ENCODE measurements at places on chromosomes 13 and 19.
A peak's percentile ranks its signal among the peaks of the same experiment; 100 is the strongest.

- no peak for DNase-seq
Measured at GRCh38 chr19:47854459-47854858, 4.6 kb upstream of the TPRX2 start.

GRCh38 chr13:98798849-98799645 is 46.6 kb upstream of the SLC15A1 start:
- DNase-seq, result no peak

GRCh38 chr13:47726394-47726793 is 274.7 kb downstream of the SUCLA2 start:
- DNase-seq, result no peak

- DNase-seq, result no peak
Measured at GRCh38 chr13:56906909-56907308, 233.8 kb upstream of the PRR20A start.

DNA sequence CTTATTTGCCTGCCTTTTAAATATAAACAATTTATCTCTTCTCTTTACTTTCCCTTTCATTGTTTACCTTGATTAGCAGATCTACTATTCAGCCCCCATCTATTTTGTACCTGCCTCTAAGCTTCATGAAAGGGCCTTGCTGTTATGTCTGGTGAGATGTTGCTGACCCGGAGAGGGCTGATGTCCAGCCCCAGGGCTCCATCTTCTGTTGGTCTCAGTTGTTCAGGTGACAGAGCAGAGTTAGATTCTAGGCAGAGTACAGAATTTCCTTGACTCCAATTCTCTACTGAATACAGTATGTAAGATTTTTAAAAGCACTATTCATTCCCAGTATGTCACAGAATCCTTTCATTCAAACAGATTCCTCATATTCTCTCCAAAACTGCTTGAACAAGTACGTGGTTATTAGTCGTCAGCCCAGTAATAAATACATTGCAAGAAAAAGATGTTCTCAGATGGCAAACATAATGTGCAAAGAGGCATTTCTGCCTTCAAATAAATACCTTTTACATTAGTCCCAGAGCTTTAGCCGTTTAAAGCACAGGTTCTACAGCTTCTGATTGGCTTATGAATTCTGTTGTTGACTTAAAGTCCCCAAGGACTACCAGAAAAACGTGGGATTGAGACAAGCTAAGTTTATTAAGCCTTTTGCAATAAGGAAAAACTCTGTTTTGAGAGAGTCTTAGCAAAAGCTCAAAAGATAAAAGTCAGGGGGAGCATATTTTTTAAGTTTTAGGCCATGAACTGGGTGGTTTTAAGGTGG is 159.1 kb downstream of the GPC5 start:
- no peak for DNase-seq

GRCh38 chr19:48777720-48778119 is 22.4 kb downstream of the FGF21 start:
- no peak for DNase-seq

DNA sequence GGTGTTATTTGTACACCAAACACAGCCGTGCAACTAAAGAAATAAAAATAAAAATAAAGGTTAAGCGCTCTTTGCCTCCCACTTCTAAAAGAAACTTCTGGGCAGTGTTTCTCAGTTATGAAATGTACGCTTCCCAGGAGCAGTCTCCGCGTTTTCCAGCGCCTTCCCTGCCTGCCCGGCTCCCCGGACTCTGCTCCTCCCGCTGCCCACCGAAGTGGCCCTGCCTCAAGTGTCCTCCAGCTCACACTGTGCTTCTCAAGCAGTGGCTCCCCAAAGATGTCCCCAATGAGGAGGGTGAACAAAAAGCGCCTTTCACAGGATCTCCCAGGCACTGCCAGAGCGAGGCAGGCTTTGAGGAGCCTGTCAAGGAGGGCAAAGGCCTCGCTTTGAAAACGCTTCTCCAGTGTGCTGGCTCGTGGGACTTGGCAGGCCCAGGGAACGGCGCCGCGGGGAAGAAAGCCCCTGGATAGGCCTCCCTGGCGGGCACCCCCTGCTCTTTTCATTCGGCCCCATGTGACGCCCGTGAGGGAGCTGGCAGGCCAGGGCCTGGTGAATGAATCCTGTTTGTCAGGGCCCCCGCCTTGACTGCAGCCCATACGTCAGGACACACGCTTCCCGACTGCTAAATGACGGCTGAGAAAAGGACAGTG is 187.1 kb downstream of the FOXO1 start:
- no peak for DNase-seq

DNA sequence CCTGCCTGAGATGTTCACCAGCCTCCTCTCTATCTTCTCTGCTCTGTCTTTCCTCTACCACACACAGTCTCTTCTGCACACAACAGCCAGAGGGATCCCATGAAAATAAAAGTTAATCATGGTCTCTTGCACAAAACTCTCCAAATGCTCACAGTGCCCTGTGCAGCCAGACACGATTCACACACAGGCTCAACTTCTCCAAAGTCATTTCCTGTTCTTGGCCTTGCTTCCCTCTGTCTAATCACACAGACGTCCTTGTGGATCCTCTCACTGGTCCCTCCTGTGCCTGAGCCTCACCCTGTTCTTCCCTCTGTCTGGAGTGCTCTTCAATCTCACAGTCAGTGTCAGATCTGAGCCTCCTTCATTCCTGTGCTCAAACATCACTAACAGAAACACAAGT is 7.8 kb downstream of the SIGLEC12 start:
- no peak for DNase-seq

GRCh38 chr13:98919566-98919965 is 58.3 kb downstream of the DOCK9 start:
- no peak for DNase-seq

GRCh38 chr13:39777527-39778061 is 122.1 kb downstream of the COG6 start:
- peak; percentile 53 for DNase-seq

DNA sequence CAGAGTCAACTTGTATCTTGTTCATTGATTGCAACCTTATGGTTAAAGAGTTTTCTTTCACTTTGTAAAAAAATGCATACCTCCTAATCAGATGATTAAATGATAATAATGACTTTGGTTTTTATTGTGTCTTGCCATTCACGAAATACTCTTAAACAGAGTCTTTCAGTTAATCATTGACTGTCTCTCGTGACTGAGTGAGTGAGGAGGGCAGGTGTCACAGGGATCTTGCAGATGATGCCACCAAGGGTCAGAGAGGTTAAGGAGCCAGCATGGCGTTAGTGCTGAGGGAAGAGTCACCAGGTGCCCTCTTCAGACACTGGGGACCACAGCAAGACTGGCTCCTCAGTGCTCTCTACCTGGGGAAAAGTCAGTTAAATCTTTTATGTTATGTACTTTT is 8.0 kb downstream of the GPATCH1 start:
- no peak for DNase-seq
